AG10803 (cell line): ENCODE measurements at places on chromosomes 1 and 21.

GRCh38 chr1:183654706-183655105 is 1.6 kb upstream of the APOBEC4 start:
- DNase-seq = peak; percentile 17

GRCh38 chr1:24961961-24962861 is 32.1 kb upstream of the RUNX3 start:
- DNase-seq = no peak

DNA sequence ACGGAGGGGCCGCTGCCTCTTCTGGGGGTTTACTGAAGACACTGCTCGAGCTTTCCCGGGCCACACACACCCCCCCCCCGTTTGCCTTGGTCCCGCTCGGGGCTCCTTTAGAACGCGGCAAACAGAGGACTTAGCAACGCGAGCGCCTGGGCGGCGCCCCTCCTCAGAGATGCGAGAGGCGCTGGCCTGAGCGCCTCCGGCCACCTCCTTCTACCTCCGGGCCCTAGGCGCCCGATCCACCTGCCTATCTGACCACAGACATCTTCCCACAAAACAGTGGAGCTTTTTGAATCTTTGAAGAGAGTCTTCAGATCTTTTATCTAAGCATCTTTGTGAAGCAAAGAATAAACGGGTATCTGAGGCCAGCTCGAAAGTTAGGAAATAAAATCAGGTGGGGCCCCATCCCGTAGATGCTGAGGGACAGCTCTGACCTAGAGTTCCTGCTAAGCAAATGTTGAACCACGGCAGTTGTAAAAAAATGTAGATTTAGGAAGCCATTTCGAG is 436 bp upstream of the TTLL7 start:
- peak; percentile 71 for DNase-seq

GRCh38 chr1:7538849-7539768 is 232.0 kb upstream of the VAMP3 start:
- DNase-seq = no peak

DNA sequence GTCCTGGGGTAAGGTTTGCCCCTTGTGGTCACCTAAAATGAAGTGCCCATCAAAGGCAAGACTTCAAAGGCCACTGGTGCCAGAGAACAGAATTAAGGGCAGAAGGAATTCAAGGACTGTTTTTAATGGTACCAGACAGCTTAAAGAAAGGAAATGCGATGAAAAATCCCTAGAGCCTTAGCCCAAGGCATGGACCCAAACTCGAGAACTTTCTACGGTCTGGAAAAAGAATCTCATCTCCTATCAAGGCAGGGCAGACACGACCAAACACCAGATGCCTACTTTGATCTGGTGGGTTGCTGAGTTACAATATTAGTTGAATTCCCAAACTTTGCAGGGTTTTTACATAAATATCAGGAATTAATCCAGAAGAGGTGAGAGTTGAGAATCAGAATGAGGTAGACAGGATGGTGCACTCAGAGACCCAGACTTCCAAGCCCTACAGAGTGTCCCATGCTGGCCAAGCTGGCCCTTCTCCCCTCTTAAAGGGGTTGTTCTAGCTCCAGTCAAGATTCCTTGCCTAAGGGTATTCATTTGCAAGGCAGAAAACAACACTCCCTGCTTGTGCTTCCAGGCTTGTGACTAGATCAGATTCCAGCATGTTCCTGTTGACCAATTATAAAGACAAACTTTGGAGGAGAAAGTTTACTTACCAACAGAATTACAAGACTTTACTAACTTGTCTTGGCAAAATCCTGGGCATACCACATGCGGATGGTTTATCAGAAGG is 48.0 kb downstream of the EDN2 start:
- no peak for DNase-seq

DNA sequence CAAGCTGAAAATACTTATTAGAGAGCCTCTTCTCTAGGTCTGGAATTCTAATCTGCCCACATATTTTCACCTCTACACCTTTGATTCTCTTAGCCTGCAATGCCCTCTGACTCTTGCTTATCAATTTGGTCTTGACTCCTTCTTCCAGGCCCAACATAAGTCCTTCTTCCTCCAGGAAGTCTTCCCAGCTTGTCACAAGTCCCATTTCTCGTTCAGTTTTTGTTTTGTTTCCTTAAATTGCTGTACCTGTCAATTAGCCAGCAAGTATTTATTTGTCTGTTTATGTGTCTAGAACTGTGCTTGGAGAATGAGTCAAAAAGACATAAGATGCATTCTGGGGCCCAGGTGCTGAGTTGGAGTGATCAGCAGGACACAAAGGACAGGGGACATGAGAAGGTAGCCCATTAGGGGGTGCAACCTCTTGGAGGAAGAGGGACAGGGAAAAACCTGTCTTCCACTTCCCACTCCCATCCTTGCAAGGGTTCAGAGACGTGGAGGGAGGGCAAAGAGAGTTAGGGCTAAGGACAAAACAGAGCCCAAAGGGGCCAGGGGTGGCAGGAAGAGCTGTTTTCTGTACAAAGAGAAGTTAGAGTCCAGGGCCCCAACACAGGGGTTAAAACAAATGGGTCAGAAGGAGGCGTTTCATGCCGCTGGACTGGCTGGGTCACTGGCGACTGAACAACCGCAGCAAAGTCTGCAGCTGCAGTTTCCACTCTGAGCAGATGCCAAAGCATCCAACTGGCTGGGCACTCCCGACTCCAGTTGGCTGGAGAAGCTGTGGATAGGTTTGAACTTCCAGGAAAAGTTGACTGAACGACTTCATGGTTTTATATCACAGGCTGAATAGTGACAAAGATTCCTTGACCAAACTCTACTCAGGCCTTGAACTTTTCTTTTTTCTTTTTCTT is 10.7 kb upstream of the CNR2 start:
- peak; percentile 33 for DNase-seq

GRCh38 chr1:164366014-164366413 is 193.0 kb upstream of the PBX1 start:
- no peak for DNase-seq

- no peak for DNase-seq
Observed at GRCh38 chr21:41665766-41666595, 100.9 kb downstream of the RIPK4 start.

- DNase-seq = no peak
Observed at GRCh38 chr1:32048440-32048839, 24.3 kb upstream of the TMEM39B start.

DNA sequence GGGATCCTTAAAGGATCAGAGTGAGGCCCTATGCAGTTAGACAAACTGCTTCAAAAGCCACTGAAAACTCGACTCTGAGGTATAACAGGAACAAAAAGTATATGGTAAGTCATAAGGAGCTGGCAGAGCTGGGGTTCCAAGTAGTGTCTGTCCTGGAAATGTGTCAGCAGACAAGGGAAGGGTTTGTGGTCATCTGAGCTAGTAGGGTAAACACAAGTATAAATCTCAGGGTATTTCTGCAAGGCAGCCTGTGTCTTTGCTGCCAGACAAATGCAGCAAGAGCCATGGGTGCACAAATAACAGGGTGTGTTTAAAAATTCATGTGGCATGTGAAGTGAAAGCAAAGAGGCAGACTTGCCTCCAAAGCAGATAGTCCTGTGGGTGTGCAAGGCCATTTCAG is 759.0 kb upstream of the ADAMTS5 start:
- DNase-seq = no peak

DNA sequence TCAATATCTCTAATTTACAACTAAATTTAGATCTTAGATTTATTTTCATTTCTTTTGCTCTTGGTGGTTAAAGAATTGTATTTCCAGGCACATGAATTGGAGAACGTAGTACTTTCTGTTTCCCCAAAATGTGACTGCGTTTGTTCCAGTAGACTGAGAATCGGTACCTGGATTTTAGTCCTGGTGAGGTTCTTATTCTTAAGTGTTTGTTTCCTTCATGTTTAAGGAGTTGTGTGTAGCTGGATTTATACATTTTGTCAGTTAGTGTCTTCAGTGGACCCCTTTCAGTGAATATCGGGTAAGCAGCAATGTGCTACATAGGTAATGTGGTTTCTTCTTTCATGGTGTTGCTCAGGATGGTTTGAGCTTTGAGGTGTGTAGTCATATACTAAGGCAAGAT is 6.8 kb downstream of the MIER1 start:
- DNase-seq = no peak

GRCh38 chr1:14791654-14792053 is 193.2 kb downstream of the KAZN start:
- no peak for DNase-seq

GRCh38 chr21:25961042-25961441 is 209.5 kb downstream of the APP start:
- no peak for DNase-seq

- DNase-seq = no peak
Observed at GRCh38 chr1:83854456-83854855, 144.5 kb downstream of the TTLL7 start.

DNA sequence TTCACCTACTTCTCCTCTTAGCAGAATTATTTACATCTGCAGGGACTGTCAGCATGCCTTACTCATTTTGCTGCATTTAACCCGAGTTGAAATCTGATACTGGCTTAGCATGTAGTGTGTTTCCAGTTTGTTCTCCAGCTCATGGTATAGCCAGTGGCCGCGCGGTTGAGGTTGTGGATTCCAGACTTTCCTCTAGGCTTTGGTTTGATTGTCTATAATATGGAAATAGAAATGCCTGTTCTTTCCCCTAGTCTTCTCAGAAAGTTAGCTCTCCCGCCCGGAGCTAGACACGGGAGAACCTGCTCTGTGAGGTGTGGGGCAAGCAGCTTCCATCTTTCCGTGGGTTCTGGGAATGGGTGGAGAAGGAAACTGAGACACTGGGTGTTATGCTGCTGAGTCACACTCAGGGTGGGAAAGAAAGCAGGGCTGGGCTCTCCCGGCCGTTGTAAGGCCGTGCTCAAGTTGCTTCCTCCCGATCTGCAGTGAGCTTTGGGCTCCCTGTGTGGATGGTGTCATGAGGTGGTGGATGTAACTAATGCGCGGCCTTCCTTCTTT is 206.8 kb upstream of the TMEM51 start:
- DNase-seq = peak; percentile 84

DNA sequence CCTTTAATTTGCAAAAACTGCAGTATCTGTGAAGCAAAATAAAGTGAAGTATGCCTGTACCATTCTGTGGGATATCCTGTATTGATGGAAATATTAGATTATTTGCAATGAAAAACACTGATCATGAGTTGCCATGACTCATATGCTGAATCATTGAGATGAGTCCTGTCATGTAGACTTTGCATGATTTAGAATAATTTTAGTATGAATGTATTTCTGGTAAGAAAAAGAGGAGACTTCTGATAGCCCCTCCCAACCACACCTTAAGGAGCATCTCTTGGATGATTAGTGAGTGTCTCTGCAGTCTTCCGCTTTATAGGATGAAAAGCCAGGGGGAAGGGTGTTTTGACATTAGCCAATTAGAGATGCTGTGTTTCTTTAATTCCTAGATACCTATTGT is 55.2 kb upstream of the PTGS2 start:
- no peak for DNase-seq

DNA sequence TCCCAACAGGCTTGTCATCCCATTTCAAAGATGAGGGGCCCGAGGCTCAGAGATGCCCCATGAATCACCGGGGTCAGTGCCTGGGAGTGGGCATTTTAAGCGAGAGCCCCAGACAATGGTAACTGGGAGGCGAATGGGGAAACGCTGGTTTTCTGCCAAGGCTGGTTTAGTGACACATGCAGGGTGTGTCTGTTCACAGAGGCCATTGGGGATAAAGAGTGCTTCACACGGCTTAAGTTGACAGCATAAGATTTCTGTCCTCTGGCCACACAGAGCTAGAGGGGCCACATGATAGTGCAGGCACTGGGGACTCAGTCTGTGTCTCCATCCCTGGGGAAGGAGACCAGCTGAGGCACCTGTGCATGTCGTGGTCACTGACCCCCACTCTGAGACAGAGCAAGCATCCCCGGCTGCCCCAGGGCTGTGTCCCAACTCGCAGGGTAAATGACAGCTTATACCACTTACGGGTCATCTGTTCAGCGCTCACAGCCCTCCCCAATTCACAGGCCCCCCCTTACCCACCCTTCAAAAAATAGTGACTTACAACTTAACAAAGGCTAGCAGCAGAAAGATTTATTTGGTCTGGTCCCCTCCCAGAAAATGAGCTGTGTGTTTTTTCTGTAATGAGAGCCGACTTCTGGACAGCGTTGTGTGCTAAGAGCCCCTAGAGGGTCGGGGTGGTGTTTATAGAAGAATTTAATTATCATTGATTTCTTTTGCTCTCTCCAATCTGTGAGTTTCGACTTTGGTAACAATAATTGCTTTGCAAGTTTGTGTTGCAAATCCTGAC is 34.9 kb upstream of the ARHGEF16 start:
- DNase-seq = peak; percentile 8
